ENCODE measurements at places on chromosomes 2 and 18.

GRCh38 chr2:5976531-5977065 is 284.4 kb downstream of the SOX11 start:
- DNase-seq, result no peak

DNA sequence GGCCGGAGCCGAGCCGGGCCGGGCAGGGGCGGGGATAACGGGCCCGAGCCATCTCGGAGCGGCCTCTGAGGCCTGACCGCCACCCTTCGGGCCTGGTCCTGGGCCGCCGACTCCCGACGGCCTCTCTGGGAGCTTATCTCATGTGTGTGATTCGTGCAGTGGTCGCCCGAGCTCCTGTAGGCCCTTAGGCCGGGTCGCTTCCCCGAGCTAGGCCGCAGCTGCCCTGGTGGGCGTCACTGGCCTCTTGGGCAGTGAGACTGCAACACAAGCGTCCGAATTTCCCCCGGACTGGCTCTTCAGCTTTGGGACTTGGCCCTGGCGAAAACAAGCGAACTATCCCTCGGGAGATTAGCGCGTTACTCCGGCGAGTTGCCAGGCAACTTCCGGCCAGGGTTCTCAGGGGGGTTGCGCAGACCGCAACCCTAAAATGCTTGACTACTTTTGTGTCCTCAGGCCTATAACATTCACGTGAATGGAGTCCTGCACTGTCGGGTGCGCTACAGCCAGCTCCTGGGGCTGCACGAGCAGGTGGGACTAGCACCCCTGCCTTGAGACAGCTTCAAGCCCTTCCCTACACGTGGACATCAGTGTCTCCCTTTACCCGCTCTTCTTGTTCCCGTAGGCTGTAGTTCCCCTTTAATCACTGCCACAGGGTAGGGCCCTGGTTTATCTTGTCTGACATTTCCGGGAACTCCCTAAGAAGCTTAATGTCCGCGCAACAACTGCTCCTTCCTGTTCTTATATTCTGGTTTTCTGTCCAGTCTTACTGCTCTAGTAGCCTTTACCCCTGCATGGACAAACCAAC is 602 bp downstream of the SNX17 start:
- no peak for DNase-seq

DNA sequence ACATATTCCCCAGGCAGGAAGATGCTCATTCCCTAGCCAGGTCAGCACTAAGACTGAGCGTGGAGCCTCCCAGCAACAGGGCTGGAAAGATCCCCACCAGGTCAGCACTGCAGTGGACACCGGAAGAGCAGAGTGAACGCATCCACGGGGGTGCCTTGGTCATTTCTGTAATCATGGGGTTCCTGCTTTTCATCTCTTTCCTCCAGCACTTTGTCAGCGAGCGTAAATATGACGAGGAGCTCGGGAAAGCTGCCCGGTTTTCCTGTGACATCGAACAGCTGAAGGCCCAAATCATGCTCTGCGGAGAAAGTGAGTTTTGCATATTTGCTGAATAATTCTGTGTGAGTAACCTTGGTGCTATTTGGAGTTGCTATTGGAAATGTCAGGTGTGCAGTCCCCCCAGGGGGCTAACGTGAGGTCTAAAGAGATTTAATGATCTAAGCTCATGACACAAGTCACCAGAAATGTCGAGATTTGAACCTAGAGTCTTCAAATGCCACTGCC is 40.1 kb downstream of the KCTD18 start:
- DNase-seq, result no peak

DNA sequence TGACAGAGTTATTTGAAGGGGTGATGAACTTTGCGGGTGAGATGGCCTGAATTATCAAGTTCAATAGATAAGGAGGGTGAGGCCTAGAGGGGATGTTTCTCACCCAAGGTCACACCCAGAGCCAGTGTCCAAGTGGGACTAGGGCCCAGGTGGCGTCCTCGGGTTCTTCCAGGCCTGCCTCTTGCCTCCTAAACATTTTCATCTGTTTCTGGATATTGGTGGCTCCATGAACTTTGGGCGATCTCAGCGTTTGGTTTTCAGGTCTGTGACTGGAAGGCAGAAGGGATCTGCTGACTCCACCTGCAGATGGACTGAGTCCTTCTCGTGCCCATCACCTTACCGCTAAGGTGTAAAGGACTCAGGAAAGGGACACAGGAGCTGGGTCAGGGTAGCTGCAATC is 137.3 kb downstream of the DDX1 start:
- DNase-seq, result no peak

DNA sequence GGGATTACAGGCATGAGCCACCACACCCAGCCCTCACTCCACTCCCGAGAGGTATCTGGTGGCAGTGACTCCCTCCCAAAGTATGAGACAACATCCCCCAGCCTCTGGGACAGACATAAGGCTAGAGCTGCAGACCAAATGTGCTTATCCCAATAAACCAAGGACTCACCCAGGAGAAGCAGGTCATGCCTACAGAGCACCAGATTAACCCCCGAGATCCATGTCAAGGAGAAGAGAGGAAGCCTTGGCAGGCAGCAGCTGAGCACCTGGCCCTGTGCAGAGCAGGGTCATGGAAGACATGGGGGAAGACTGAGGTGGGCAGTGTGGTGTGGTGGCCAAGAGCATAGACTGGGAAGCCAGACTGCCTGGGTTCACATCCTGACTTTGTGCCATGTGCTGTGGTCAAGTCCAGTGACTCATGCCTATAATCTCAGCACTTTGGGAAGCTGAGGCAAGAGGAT is 7.2 kb downstream of the RAB11FIP5 start:
- DNase-seq, result no peak

DNA sequence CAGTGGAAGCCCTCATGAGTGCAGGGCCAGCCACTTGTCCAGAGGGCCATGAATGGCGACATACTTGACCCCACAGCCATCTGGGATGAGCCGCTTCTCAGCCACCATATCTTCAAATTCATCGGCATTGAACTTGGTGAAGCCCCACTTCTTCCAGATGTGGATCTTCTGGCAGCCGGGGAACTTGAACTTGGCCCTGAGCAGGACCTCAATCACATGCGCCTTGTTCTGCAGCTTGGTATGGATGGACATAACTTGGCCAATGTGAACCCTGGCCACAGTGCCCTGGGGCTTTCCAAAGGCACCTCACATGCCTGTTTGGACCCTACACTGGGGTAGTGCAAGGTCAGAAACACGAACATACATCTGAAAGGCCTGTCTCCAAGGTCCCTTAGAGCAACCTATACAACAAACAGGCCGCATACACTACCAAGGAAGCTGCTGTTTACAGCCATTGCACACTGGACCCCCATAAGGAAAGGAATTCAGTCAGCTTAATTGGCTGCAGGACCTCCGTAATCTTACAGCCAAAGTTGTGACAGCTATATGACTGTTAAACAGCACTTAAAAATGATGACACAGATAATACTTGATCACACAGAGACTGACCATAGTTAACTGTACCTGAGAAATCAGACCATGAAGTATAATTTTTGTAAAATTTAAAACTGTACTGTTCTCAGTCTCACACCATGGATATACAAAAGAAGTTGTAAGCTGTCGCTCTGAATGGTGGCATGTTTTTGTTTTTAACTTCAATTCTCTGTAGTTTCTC is 53.8 kb downstream of the USP34 start:
- DNase-seq, result no peak
